ENCODE measurements at places on chromosomes 13 and 19.

DNA sequence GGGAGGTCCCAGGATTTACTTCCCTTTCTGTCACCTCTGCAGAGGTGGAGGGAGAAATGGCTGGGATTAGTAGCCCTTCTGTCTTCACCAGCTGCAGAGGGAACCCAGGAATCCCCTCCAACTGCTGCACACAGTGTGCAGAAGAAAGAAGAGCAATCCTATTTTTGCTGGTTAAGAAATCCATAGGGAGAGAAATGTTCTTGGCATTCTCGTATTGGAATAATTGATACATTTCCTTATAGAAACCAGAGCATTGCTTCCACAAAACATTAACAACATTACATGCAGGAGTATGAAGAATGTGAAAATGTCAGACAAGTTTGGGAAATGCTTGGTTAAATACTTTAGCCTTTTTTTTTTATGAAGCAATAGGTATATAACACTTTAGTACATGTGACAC is 48.3 kb upstream of the KLF12 start:
- no peak for DNase-seq

DNA sequence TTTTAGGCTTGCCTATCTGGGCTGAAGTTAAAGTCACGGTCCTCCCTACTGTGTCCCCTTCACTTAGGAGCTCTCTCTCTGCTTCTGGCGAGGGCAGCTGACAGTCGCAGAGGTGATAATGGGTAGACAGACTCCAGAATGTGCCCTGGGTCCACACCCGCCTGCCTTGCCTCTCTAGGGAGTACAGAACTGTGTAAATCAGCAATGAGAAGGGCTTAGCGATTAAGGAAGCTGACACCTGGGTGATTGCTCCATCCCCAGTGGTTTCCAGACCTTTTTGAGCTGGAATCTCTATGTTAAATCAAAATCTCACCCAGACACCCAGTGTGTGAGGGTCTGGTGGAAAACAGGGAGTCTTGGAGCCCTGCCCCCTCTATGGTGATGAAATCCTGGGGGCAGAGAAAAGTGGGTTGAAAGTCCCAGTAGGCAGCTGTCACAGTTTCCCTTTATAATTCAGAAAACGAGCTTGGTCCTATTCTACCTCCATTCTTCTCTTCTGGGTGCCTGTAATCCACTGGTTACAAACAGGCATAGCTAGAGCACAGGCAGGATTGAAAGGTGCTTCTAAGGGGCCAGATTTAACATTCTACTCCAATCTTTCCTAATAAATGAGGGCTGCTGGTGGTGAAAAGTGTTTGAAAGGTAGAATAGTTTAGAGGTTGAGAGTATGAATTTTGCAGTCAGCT is 46.9 kb downstream of the OLFM4 start:
- no peak for DNase-seq

DNA sequence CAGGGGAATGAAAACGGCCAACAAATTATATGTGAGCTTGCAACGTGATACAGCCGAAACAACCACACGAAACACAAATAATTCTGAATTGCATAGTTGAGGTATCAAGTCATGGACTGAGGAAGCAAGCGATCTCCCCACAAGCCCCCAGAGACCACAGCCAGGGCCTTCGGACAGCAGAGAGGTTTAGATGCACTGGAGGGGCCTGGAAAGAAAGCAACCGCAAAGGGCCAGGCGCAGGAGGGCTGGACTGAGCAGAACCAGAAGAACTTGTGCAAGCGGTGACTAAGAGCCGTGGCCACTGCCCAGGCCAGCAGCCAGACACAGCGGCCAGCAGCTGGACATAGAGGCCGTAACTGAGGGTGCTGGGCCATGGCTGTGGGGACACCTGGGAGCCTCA is 131.4 kb downstream of the TNFRSF19 start:
- DNase-seq = peak; percentile 90

DNA sequence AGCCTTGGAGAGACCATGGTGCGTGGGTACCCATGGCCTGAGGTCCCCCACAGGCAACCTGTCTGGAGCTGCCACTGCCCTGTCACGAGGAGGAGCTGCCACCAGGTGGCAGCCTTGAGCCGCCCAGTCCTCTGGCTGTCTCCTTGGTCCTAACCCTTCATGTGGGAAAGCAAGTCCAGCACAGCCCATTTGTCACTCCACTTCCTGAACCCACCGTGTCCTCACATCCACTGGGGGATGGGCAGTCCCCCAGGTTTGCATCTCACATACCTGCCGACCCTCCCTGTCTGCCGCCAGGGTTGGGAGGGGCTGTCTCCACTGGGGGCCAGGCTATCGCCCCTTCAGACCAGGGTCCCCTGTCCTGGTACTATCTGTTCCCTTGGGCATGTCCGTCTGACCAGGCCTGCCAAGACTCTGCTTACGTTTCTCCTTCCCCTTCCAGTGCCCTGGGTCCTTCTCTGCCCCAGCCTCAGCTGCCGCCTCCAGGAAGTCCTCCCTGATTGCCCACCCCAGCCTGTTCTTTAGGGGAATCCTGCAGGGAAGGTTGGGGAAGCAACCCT is 4.5 kb downstream of the FAM174C start:
- DNase-seq = peak; percentile 88

DNA sequence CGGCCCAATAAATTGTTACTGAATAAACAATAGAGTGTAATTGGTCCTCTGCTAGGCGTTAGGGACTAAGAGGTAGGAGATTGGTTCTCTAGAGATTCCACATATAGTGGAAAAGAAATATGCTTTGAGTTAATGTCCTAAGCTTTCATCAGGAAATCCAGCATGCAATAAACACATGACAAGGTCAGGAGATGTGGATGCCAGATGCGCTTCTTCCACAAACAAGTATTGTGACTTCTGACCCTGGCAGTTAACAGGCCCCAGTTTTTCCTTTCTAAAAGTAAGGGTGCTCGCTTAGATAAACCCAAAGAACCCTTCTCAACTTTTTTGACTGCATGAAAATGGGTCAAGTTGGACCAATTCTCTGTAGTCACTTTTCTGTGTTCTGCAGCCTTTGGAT is 146.5 kb upstream of the SOX21 start:
- DNase-seq = no peak

DNA sequence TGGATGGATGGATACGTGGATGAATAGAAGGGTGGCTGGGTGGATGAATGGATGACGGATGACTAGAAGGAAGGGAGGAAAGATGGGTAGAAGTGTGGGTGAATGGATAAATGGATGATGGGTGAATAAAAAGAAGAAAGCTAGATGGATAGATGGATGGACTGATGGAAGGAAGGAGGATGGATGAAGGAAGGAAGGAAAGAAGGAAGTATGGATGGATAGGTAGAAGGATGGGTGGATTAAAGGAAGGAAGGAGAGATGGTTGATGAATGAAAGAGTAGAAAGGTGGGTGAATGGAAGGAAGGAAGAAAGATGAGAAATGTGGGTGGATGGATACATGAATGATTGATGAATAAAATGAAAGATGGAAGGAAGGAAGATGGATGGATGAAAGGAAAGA is 14.5 kb downstream of the ARHGEF18 start:
- no peak for DNase-seq

- no peak for DNase-seq
Measured at GRCh38 chr13:109778102-109778542, 8.3 kb downstream of the IRS2 start.
